ENCODE measurements at places on chromosomes 16 and 17.

GRCh38 chr17:14373614-14374259 lies 72.9 kb downstream of the HS3ST3B1 start:
- no peaks in the 10 kb centered on the region for H3K27me3 ChIP-seq
- no peak overlapping the region for H3K4me3 ChIP-seq
- H3K4me1 ChIP-seq = no peaks in the 10 kb centered on the region
- no peak overlapping the region for H3K27ac ChIP-seq
- H3K36me3 ChIP-seq = no peaks in the 10 kb centered on the region

DNA sequence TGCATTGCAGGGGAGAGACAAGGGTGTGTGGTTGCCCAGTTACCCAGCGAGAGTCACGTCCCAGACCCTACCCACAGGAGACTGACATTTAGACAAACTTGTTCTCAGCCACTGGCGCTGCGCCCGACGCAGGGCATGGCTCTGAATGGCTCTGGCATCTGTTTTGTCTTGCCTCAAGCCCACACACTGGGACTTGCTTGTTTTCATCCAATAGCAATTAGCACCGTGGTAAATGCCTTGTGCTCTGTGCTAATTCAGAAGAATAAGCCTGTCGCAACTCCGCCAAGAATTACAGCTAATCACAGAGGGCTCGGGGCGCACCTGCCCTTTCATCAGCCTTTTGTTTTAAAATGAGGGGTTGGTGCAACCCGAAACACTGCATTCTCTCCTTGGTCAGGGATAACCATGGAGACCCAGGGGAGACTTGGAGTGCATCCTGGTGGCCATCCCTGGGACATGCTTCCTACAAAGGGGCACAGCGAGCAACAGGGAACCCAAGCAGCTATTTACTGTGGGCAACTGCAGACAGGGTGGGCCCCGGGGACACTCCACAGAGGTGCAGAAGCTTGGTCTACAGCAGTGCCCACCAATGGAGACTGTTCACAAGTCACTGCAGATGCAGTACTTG lies 220.6 kb upstream of the ZFHX3 start:
- no peak overlapping the region for H3K4me3 ChIP-seq
- H3K27me3 ChIP-seq = no peaks in the 10 kb centered on the region
- H3K27ac ChIP-seq = no peak overlapping the region
- H3K36me3 ChIP-seq = no peaks in the 10 kb centered on the region

DNA sequence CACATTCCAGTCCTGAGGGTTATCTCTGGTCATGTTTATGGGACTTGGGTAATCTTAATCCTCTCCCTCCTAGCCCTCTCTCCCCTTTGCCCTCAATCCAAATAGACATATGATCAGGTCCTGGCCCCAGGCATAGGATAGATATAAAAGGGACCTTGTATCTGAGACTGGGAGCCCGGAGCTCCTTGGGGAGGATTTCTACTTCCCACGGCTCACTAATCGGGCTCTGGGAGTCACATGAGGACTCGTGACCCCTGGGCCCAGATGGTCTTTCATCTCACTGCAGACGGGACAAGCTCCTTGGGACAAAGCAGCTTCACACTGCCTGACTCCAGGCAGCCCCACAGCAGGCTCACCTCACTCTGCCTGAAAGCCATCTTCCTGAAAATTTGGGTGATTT lies 57.8 kb upstream of the LYRM9 start:
- H3K36me3 ChIP-seq = no peaks in the 10 kb centered on the region
- no peaks in the 10 kb centered on the region for H3K4me1 ChIP-seq
- no peak overlapping the region for H3K4me3 ChIP-seq
- DNase-seq = no peak
- H3K27me3 ChIP-seq = no peaks in the 10 kb centered on the region
- no peak overlapping the region for H3K27ac ChIP-seq

GRCh38 chr16:65069065-65069464 lies 52.8 kb downstream of the CDH11 start:
- no peak for DNase-seq
- no peaks in the 10 kb centered on the region for H3K27me3 ChIP-seq
- no peaks in the 10 kb centered on the region for H3K36me3 ChIP-seq
- H3K27ac ChIP-seq = no peak overlapping the region
- H3K4me1 ChIP-seq = no peaks in the 10 kb centered on the region

GRCh38 chr17:44221862-44222111 lies 2.3 kb upstream of the UBTF start:
- H3K4me3 ChIP-seq = peak overlapping the region; percentile 86
- DNase-seq = no peak
- no peaks in the 10 kb centered on the region for H3K36me3 ChIP-seq
- H3K27ac ChIP-seq = peak overlapping the region; percentile 43
- H3K27me3 ChIP-seq = no peaks in the 10 kb centered on the region

Measured in CD4-positive, alpha-beta T cell (primary cell).